Activated T-cell treated with anti-CD3 and anti-CD28 coated beads for 4 hours (primary cell): ENCODE measurements at places on chromosomes 16 and 17.

DNA sequence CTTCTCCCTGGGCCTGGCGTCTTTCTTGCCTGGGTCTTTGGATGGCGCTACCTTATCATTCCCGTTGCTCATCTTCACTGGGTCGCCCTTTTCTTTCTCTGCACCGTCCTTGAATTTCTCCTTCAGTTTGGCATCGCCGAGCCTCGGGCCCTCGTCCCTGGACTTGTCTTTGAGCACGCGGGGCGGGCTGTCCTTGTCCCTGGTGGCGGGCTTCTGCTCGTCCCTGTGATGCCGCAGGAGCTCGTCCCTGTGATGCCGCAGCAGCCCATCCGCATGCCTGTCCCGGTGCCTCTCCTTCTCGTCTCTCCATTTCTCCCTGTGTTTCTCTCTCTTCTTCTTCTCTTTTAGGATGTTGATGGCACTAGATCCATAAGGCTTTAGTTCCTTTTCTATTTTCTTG is 64.3 kb downstream of the ZNF778 start:
- no peak for DNase-seq

GRCh38 chr16:85426806-85427205 is 186.3 kb upstream of the GSE1 start:
- no peak for DNase-seq

GRCh38 chr16:50293994-50294855 is 27.9 kb downstream of the ADCY7 start:
- DNase-seq: no peak

GRCh38 chr17:78669975-78670518 is 92.9 kb upstream of the DNAH17 start:
- DNase-seq: no peak

DNA sequence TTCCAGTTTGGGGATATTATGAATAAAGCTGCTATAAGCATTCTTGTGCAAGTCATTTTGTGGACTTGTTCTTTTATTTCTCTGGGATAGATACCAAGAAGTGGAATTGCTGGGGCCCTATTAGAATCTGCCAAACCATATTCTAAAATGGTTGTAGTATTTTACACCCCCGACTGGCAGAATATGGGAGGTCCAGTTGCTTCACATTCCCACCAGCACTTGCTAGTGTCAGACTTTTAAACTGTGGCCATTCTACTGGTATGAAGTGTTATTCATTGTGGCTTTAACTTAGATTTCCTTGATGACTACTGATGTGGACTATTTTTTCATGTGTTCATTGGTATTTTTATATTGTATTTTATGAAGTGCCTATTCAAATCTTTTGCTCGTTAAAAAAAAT is 18.1 kb upstream of the NUP93 start:
- no peak for DNase-seq

GRCh38 chr17:77306048-77306789 is 165.4 kb downstream of the SEC14L1 start:
- no peak for DNase-seq

DNA sequence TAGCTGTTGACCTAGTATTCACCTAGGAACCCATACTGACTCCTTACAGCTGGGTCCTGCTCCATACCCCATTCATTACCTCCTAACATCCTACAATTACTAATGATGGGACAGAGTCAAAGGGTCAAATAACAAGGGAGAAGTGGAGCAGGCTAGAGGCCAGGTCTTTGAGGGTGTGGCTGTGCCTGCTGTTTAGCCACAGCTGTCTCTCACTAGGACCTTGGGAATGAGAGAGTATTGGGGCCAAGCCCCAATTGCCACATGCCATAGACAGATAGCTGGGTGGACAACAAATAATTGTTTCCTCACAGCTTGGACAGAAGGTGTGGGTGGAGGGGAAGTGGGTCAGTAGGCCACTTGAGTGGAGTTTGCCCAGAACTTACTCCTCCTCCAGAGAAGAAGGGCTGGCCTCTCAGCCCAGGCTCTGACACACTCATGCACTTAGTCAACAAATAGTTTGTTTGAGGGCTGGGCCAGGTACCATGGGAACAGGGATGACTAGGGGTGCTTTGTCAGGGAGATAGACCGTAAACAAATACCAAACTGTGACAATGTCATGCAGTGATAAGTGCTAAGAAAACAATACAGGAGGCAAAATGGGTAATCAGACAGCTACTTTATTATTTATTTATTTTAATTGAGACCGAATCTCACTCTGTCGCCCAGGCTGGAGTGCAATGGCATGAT is 10.2 kb upstream of the CENPT start:
- no peak for DNase-seq

GRCh38 chr17:4381690-4382671 is 15.5 kb upstream of the UBE2G1 start:
- no peak for DNase-seq

DNA sequence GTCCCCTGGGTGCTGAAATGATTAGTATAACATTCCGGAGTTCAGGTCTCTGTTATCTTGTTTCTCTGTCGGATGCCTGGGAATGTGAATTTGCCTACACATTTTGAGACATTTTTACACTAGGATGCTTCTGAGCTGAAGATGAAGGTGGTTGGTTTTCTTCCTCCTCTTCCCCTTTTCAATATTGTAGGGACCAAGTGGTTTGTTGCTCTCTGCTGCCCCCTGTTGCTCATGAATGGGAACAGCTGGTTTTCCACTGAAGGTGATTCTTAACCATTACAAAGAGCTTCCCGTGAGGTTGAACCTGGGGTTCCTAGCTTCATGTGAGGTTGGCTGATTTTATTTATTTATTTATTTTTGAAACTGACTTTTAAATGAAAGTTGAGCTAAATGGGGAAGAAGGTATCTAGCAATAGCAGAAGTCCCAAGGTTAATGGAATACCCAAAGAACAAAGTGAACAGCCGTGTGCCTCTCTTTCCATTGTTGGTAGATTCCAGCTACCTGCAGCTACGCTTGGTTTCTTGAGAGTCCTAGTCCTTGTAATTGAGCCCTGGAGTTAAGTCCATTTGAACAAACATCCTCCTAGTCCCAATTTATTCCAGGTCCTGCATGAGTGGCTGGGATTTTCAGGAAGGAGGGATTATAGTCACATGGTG is 983.9 kb upstream of the EEF2KMT start:
- DNase-seq: no peak

GRCh38 chr17:61395983-61396585 is 3.6 kb upstream of the TBX2 start:
- no peak for DNase-seq

GRCh38 chr16:12614662-12615278 is 188.9 kb downstream of the CPPED1 start:
- DNase-seq: no peak

DNA sequence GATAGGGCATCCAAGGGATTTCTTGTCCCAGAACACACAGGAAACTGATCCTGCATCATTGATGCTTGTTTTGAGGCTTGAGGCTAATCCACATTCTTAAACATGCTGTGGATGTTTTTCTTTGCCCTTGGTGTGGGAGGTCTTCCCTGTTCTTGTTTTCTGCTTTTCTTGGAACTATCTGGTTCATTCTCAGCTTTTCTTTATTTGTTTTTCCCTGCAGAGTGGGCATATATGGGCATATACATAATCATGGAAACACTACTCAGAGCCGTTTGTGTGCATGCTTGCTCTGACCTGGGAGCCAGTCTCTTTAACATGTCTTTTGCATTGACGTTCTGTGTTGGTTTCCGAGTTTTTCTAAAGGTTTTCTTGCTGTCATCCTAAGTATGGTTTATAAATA is 300.0 kb downstream of the SNX29 start:
- DNase-seq: no peak

DNA sequence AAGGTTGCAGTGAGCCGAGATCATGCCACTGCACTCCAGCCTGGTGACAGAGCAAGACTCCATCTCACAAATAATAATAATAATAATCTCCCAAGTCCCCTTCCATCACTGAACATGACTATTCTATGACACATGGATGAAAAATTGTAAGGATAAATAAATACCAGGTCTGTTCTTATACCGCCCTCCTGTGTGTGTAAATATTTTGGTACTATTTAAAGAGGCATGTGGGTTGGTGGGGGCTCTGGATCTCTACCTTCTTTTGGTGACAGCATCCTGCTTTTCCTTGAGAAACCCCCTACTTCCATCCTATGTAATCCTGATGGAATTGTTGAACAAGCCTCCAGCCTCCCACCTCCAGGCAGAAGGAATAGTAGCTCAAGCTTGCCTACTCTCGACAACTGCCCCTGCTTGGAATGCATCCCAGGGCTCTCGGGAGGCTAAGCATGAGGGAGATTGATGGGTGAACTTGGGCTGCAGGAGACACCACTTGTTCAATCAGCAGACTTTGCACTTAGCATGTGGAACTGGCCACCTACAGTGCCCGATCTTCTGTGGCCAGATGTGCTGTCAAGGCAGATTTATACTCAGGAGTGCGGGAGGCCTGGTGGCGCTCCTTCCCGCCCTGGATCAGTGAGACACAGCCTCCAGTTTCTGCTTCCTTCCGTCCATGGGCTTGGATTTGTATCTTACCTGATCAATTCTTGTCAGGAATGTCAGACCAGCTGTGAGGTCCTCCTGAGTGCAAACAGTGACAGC is 287.4 kb downstream of the SLC39A11 start:
- DNase-seq: no peak

GRCh38 chr17:21278450-21279197 is 5.9 kb upstream of the MAP2K3 start:
- no peak for DNase-seq

GRCh38 chr17:36092230-36092629 is 2.3 kb upstream of the CCL3 start:
- DNase-seq: no peak

- no peak for DNase-seq
These were observed 15.7 kb downstream of the MGAT5B start for GRCh38 chr17:76883744-76884525.

GRCh38 chr16:2147981-2148671 is at the start of gene RAB26:
Gene RAB26 (plus strand): TSS chr16:2148625. CDS start chr16:2148784, 159 bp downstream.
- peak; percentile 35 for DNase-seq

DNA sequence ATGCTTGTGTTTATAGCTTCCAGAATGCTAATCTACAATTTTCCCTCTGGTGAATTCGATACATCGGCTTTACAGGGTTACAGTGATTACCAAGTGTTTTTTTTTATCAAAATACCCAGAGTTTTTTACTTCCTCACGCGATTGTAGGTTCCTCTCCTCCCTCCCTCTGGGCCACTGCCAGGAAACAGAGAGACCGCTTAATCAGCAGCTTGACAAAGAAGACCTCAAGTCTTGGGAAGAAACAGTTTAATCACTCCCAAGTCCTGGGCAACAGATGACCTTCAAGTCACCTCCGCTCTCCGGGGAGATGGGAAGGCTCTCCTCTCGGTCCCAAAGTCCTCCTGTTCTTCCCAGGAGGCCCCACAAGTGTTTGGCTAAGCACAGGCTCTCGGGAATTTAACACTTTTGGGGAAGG is 23.5 kb downstream of the SMTNL2 start:
- DNase-seq: no peak

- DNase-seq: no peak
These were observed 2.9 kb upstream of the HIC1 start for GRCh38 chr17:2051933-2052559.

DNA sequence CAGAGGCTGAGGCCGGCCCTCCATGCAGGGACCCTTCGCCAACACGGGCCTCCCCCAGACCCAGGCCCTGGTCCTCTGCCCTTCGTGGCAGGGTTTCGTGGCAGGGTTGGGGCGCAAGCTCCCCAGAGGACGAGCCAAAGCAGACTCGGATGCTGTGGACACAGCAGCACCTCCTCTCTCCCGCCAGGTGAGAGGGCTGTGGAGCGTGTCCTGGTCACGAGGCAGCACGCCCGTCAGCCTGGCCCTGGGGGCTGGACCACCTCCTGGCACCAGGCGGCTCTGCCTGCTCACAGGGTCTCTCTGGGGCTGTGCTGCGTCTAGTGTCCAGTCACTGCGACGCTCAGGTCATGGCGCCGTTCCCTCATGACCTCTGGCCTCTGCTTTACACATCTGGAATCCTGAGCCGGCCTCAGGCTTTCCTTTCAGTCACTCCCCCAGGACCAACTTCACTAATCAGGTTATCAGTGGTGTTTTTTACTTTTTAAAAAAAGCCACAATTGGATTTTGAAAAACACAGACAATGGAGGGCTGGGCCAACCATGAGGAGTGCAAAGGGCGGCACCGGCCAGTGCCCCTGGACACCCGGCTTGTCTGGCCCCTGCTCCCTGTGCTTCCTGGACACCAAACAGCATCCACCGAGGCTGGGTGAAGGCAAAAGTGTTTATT is 5.4 kb downstream of the NDUFAF8 start:
- no peak for DNase-seq

GRCh38 chr16:29674188-29674587 is 4.8 kb upstream of the QPRT start:
- no peak for DNase-seq

DNA sequence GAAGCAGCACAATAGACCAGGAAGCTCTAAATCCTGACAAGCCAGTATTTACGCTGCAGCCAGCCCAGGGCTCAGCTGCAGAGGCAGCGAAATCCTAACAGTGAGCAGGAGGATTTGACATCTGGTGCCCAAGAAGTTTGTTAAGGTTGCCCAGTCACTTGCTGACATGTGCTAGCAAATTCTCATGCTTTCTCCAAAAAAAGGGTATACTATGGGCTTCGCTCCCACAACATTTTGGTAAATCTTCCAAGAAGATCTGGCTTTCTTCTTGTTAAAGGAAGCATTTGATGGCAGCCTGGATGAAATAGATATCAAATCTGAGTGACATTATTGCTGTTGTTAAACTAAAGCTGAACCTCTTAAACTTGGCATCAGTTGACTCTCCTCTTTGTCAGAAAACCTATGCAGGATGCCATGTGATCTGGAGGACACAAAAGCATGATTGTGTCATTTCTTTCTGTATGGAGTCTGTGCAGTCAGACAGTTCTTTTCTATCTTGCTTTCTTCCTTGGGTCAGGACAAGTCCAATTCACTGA is 949.7 kb upstream of the RBFOX1 start:
- no peak for DNase-seq
